Inflammatory macrophage treated with lipopolysaccharide for 1 hour (primary cell): ENCODE measurements at places on chromosomes 3 and 15.

- DNase-seq, result no peak
Observed at GRCh38 chr3:49513494-49514124, 40.7 kb upstream of the BSN start.

- DNase-seq, result peak; percentile 59
Observed at GRCh38 chr15:90512981-90513380, 16.7 kb upstream of the CRTC3 start.

DNA sequence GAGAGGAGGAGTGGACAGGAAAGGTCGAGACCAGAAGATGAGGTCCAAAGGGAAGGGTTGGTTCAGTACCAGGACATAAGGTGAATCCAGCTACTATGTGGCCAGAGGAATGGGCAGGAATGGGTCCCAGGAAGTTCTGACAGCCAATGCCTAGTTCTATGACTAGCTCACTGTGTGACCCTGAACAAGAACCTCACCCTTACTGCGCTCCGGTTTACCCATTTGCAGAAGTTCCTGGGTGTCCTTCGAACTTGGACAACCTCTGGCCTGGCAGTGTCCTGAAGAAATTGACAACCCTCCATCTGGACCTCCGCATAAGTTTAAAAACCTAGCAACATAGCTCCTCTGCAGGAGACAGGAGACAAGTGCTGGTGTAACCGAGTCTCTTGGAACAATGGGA, 12.2 kb upstream of the PSTPIP1 start:
- DNase-seq, result no peak

GRCh38 chr15:91694831-91695210, 158.7 kb upstream of the SLCO3A1 start:
- DNase-seq, result peak; percentile 73

GRCh38 chr3:87200060-87200647, 27.0 kb upstream of the CHMP2B start:
- no peak for DNase-seq

DNA sequence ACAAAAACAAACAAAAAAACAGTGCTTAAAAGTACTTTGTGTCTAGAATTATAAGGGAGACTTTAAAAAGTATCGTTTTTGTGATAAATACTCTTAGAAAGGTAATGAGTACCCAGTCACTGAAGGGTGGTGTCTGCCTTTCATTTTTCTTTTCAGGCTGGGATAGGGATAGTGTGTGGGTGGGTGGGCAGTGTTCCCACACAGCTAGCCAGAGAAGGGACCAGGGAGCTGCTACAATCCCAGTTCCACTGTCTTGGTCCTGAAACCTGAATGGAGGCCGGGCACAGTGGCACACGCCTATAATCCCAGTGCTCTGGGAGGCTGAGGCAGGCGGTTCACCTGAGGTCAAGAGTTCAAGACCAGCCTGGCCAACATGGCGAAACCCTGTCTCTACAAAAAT, 2.1 kb downstream of the GK5 start:
- DNase-seq, result no peak

GRCh38 chr3:73449774-73450173, 175.0 kb downstream of the PDZRN3 start:
- no peak for DNase-seq

DNA sequence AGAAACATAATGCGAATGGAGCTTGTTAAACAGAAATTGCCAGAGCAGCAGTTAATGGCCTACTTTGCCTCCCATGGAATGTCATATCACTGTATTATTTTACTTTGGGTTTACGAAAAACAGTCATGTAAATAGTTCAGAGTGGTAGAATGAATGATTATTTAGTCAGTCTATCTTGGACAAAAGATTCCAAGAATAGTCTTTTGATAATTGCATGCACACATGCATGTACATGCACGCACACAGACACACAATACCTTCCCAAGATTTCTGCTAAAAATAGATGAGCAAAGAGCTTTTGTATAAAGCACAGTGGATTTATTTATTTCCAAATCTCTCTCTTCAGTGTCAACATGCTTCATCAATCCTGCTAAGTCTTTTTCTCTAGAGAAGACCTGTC, 800.7 kb downstream of the DIPK2A start:
- DNase-seq, result no peak

GRCh38 chr3:195895861-195896360, 12.4 kb downstream of the TNK2 start:
- DNase-seq, result peak; percentile 79

DNA sequence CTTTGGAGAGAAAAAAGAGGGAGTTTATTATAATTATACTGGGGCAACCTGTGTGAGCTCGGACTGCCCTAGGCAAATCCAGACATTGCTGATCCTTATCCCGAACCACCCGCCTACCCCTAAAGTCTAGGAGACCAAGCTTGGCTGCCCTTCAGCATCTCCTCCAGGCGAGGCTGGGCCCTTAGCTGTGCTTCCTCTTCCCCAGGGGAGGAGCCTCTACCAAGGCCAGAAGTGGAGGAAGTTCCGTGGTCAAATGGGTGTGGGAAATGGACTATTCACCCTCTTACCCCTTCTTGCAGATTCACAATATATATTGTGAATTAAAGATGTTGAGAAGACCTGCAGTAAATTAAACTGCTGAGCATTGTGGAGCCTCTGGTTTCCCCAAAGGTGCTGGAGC, 158.3 kb upstream of the HES1 start:
- peak; percentile 75 for DNase-seq

GRCh38 chr3:143147707-143148106, 28.1 kb downstream of the CHST2 start:
- DNase-seq, result peak; percentile 69

DNA sequence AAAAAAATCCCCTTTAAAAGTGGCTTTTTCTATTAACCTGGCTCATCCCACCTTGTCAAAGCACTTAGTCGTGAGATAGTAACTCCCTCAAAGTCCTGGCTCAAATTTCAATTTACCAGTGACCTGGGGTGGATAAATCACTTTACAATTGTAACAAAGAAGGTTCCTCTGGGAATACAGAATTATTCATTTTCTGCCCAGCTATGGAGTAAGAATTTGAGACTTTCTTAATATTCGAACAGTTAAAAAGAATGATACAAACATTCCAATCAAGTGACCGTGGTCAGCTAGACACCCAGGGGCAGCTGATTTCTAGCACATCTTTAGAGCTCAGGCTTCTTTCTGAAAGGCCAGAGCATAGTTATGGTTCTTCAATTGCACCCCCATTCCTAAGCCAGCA, 291.0 kb upstream of the TGFBR2 start:
- DNase-seq, result no peak

DNA sequence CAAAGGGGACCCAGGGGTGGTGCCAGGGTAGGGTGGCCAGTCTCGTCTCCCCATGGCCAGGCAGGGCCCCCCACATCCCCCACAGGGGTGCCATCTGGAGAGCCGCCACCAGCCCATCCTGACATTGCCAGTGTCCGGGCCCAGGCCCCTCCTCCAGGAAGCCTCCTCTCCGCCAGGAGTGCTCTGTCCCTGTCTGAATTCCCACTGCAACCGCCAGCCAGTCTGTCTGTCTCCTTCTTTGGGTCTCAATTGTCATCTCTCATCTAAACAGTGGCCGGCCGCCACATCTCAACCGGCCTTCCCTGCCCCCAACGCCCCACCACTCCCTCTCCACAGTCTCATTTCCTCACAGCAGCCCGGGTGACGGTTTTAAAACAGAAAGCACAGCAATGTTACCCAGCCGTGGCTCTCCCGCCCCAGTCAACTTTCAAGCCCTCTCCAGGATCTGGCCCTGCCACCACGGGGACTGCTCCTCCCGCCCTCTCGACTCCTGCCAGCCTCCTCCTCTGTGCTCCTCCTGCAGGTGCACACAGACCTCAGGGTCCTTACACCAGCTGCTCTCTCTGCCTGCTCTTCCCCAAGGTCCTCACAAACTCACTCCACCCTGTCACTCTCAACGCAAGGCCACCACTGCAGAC, 57.0 kb downstream of the IQSEC1 start:
- DNase-seq, result peak; percentile 75

DNA sequence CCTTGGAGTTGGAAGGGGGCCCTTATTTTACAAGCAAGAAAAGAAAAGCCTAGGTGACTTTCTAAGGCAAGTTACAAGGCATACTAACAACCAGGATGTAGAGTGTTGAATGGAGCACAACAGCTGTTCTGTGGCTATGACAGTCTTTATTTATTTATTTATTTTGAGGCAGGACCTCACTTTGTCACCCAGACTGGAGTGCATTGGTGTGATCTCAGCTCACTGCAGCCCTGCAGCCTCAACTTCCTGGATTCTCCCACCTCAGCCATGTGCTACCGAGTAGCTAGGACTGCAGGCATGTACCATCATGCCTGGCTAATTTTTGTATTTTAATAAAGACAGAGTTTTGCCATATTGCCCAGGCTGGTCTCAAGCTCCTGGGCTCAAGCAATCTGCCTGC, 973.4 kb downstream of the ROBO1 start:
- no peak for DNase-seq

GRCh38 chr3:134606033-134607025, 44.5 kb downstream of the KY start:
- no peak for DNase-seq

DNA sequence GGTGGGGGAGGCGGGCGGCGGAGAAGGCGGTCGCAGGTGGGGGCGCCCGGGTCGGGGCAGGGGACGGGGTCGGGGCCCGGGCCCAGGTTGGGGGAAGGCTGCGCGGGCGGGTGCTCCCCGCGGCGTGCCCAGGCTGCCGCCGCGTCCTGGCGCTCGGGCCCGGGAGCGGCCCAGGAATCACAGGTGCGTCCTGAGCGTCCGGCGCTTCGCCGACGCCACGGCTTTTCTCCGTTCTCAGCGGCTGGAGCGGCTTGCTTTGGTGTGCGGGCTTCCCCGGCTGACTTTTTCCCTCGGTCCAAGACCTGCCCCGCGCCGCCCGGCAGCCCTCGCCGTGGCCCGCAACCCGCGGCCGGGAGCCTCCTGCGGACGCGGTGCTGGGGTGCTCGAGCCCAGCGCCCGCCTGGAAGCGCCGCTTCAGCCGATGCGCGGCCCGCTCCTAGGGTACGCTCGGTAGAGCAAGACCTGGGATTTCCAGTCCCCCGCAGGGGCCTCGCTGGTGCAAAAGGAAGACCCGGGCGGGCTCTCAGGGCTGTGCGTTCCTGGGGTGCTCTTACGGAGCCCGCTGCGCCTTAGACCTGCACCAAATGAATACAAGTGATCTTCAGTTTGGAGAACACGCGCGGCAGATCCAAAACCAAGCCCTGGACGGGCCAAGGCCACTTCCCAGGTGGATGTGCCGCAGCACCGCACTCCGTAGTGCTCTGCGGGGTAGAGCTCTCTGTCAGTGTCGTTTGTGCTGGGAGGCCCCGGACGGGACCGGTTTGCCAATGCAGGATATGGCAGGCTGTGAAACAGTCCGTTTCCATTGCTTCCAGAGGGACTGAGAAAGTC, 639 bp downstream of the NIPA1 start:
- DNase-seq, result no peak

DNA sequence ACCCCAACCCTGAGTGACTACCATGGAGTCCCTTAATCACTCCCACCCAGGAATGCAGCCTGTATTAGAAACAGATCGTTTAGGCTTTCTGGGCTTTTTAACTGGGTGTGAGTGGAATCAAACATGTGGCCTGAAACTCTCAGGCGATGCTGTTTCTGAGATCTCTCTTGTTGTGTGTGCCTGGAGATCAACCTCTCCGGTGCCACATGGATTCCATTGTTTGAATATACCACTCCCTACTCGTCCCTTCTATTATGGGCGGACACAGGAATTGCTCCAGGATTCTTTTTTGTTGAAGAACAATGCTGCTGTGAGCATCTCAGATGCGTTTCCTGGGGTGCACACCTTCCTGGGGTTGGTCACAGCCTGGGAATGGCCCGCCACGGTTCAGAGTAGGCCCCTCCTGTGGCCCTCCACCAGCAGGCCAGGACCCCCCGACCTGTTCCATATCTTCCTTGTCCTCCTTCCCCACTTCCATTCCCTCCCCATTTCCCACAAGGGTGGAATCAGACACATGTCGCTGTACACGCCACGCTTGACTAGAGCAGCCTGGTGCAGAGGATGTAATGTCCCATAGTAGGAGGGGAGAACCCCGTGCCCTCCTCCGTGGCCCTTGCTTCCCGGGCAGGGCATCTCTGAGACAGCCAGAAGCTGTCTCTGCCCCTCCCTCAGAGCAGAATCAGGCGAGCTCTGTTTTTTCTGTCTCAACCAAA, 36.4 kb upstream of the PRR23E start:
- DNase-seq, result no peak

DNA sequence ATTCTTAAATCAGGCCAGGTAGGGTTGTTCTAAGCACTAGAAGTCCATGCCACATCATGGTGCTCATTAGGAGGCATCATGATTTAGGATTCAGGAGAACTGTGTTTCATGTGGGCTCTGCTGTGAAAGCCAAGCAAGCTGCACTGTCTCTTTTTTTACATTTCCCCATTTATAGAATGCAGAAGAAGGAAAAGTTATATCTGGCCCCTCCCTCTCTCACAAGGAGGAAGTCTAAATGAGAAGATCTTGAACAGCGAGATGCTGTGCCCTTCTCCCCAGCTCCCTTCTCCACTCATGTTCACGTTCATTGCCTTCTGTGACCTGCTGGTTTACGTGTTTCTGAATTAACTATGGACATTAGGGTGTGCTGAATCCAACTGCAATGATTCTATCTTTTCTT, 178.5 kb upstream of the RASGRP1 start:
- peak; percentile 33 for DNase-seq

- no peak for DNase-seq
Observed at GRCh38 chr15:67862750-67863441, 23.1 kb upstream of the RNU6-1 start.

DNA sequence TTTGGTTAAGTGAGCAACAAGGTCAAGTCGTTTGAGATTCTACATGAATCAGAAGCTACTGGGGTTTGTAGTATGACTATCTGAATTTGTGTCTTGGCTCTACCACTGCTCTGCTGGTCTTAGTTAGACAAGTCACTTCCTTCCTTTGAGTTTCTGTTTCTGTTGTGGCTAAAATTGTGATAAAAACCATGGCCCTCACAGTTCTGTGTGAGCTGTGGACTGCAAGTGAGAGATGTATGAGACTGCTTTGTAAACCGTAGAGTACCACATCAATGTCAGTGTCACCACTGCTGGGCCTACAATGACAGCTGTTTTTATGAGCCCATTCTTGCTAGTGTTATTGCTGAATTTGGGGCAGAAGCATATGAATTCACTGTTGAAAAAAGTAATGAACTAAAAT, 32.7 kb downstream of the RARB start:
- no peak for DNase-seq

GRCh38 chr15:92159906-92160841, 233.5 kb upstream of the ST8SIA2 start:
- no peak for DNase-seq

- DNase-seq, result no peak
Observed at GRCh38 chr3:177236704-177237103, 39.4 kb upstream of the TBL1XR1 start.

- DNase-seq, result no peak
Observed at GRCh38 chr3:126538316-126538715, 14.4 kb downstream of the CHST13 start.

DNA sequence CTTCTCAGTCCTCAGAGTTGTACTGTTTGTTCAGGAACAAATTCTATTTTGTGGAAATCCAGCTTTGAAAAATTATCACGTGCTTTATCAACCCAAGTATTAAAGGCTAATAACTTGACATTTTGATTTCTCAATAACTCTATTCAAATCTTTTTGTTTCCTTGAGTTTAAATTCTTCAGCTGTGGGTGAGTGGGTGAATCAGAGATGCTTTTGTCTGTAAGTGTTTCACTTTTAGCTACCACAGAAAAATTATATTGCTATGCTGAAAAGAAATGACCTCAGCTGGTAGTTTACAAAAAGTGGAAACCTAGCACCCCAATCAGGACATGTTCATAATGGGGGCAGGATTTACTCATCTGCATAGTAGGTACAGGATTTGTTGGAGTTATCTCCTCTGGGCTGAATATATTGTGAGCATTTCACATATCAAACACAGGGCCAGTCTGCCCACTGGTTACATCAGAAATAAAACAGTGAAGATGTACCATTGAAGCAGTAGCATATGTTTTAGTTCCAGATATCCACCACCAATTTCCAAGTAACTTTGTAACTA, 30.5 kb downstream of the MINDY4B start:
- no peak for DNase-seq

GRCh38 chr15:45858491-45858890, 223.7 kb downstream of the SQOR start:
- DNase-seq, result no peak
